ENCODE measurements at places on chromosomes 1 and 21.

DNA sequence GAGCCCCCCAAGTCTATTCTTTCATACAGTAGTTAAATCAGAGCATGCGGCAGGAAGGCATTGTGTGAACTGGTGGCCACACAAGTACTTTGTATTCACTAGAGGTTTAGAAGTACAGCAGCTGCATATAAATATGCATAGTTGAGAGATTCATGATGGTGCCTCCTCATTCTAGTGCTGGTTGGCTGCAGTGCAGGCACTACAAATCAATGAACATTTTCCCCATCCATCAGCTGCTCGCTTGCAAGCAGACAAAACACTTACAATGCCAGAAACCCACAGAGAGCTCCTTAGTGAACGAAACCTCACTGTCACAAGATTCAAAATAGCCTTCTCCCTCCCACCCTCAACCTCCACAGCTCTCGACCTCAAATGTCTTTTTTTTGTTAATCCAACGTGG, 726.2 kb downstream of the USP25 start:
- DNase-seq = peak; percentile 53

- DNase-seq = no peak
Measured at GRCh38 chr1:175376194-175376593, 183.6 kb upstream of the KIAA0040 start.

DNA sequence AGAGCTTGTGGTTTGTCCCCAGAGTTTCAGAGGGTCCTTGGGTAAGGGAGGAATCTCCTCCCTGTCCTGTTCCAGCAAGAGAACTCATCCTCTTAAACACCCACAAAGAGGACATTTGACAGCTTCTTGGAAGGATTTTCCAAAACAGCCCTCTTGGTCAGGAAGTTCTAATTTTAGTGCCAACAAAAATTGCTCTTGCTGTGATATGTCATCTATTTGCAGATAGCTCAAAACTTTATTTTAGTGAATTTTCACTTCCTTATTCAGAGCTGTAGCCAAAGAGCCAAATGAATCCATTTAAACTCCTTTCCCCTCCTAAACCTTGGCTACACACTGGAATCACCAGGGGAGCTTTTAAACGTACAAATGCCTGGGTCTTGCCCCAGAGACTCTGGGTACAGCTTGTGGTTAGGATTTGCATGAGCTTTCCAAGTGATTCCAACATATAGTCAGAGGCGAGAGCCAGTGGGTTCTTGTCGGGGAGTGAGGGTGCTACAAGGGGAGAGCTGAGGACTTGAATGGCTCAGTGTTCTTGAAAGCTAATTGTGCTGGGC, 11.8 kb upstream of the RASSF5 start:
- no peak for DNase-seq

- no peak for DNase-seq
Measured at GRCh38 chr1:61378494-61379180, 296.3 kb downstream of the NFIA start.

DNA sequence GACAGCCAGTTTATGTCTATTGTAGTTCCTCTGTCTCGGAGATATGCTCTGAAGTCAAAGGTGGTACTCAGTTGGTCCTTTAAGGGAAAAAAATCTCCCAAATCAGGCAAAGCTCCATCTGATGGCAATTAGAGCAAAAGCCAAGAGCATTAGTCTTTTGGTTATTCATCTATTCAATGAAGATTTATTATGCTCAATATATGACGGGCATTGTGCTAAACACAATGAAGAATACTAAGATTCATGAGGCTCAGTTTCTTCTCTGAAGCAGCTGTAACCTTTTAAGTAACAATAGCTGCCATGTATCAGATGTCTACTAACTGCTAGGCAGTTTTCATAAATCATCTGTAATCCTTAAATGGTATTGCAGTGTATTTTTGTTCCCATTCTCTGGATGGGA, 47.6 kb upstream of the MROH9 start:
- DNase-seq = no peak

GRCh38 chr1:162485236-162485635, 12.4 kb upstream of the UHMK1 start:
- DNase-seq = no peak

DNA sequence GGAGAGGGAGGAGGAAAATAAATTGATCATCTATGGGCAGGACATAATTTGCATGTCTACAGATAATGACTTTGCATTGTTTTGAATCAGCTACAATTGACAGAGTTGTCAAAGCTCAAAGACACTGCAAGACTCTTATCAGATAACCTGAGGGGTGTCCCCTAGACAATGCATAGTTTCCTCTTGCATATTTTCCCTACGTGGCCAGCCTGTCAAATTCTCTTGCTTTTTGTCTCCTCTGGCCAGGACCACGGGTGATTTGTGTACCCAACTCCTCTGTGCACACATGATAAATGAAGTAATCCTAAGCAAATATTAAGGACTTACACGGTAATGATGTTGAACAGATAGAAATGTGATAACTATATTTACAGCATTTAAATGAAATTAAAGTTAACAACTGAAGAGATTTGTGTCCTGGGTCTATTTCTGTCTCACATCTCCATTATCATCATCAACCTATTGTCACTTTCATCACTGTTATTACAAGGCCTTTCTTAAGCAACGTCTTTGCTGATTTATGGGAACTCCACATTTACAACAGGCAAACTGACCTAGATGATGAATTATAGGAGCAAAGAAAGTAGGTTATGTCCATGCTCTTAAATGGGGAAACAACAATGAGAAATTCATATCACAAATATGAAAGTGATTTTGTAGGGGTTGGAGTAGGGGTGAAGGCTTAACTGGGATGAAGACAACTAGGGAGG, 18.8 kb downstream of the BATF3 start:
- DNase-seq = no peak

- DNase-seq = no peak
Measured at GRCh38 chr1:40676501-40676900, 11.0 kb upstream of the RIMS3 start.

- DNase-seq = no peak
Measured at GRCh38 chr1:203692565-203693470, 66.2 kb downstream of the ATP2B4 start.

DNA sequence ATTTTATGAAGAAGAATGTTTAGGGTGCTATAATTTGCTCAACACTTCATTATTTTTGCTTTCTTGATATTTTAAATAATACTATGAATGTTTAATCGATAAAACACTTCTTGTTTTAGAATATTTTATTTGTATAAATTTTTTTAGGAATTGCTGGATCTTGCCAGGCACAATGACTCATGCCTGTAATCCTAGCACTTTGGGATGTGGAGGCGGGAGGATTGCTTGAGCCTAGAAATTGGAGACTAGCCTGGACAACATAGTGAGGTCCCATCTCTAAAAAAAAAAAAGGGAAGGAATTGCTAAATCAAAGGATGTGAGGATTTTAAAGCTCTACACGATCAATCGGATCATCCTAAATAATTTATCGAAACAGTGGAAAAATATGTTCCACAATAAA, 17.6 kb downstream of the RNF11 start:
- DNase-seq = no peak

DNA sequence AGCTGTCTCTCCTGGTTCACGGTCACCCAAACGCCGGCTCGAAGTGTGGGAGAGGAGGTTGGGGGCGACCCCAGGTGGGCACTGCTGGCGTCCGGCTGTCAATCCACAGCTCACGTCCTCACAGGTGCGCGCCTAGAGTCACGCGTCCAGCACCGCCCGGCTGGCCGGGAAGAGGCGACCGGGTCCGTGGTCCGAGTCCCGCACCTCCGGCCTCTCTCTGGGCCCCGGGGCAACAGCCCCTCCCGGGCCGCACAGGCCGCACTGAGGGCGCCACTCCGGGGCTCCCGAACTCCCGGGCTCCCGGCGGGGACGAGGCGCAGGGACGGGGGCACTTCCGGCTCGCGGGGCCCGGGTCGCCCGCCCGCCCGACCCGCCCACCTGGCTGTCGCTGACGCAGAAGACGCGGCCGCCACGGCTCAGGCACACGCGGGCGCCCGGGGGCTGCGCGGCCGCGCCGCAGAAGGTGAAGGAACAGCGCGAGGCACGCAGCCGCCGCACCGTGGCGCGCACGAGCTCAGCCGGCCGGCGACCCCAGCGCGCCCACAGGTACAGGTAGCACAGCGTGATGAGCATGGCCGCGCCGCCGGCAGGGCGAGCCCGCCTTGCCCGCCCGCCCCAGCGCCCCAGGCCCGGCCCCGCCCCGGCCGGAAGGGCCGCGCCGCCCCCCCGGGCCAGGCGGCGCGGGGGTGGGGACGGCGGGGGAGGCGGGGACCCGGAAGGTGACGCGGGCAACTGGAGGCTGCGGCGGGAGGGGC, at the start of gene HLCS:
Gene HLCS, minus strand, starts transcription at position 604 of the 755 bp plus-strand sequence. Its CDS starts 31 bp downstream, at position 573.
- DNase-seq = peak; percentile 69

DNA sequence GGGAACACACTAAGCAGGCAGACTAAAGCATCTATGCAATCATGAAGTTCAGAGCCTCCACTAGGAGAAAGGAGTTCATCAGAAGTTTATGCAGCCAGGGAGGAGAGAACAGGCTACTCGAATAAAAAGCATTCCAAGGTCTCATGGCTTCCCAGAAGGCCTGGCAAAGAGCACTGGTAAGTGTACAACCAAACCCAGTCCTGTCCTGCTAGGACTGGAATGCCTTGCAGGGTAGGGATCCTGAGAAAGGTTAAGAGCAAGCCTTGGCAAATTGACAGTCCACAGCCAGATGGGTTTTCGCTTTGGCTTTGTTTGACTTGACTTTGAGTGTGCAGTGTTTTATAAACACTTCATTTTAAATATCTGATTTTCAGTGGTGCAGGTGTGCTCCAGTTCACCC, 133.6 kb upstream of the ATP1B1 start:
- no peak for DNase-seq

GRCh38 chr1:37476087-37476452, 1.7 kb downstream of the ZC3H12A start:
- no peak for DNase-seq

- no peak for DNase-seq
Measured at GRCh38 chr1:83701355-83701754, 297.6 kb downstream of the TTLL7 start.

DNA sequence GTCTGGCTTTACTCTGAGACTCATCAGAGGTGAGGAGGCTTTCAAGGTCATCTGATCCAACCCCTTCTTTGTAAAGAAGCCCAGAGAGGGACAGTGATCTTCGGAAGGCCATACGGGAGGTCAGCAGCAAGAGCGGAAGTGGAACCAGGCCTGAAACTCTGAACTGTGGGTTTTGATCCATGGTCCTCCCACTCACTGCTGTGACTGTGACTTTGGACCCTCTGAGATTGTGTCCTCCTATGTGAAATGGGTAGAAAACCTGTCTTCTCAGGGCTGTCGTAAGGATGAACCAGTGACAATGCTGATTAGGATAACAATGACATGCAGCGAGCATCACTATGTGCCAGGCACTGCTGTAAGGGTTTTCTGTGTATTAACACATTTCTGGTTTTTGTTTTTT, 9.8 kb upstream of the DDOST start:
- DNase-seq = no peak

- DNase-seq = peak; percentile 91
Measured at GRCh38 chr21:33229784-33230544, at the start of gene IFNAR2. Gene IFNAR2 (plus strand): TSS chr21:33229938. CDS start chr21:33241923, 11,985 bp downstream.

DNA sequence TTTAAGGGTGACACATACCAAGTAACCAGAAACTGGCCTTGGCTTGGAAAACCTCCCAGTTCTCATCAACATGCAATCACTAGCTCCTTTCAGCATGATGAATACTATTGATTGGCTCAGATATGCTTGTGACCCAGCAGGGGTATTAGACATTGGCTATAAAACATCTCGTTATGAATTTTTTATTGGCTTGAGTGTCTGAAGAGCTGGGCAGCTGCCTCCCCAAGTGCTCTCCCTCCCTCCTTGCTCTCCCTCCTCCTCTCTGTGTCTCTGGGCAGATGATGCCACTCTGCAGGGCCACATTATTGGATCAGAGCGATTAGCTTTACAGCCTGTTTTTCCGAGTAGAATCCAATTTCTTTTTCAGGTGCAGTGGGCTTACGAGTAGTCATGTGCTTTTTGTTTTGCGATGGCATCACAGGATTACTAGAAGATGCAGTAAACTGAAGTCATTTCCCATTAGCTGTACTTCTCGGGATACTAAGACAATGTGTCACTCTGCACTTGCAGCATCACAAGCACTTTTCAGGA, 79.3 kb upstream of the ATF3 start:
- peak; percentile 64 for DNase-seq

GRCh38 chr1:7454895-7455784, 316.0 kb upstream of the VAMP3 start:
- no peak for DNase-seq

DNA sequence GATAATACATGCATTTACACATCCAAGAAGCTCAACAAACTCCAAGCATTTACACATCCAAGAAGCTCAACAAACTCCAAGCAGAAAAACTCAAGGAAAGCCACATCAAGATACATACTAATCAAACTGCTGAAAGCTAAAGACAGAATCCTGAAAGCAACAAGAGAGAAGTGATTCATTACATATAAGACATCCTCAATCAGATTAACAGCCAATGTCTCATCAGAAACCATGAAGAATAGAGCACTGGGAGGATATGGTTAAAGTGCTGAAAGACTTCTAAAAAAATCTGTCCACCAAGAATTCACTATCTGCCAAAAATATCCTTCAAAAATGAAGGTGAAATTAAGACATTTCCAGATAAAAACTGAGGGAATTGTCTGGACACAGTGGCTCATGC, 45.7 kb upstream of the BATF3 start:
- DNase-seq = no peak

GRCh38 chr1:240344918-240345317, 253.2 kb downstream of the FMN2 start:
- DNase-seq = no peak
